ENCODE measurements at places on chromosomes 3 and 15. TPM values are rescaled to one million over a fixed set of nuclear protein-coding genes. Genes with fewer than 3 reads are reported as not detected.

The CFAP92 gene
- total RNA-seq = 0.42 TPM

The DTX3L gene
- 12.8 TPM for total RNA-seq

The GOLGA8J gene
- not detected for total RNA-seq

The ACOX2 gene
- total RNA-seq = 9.3 TPM

The MAP6D1 gene
- total RNA-seq = 0.72 TPM

The NR2E3 gene
- total RNA-seq = 0.37 TPM

The CPEB1 gene
- total RNA-seq = 1.6 TPM

The GANC gene
- total RNA-seq = 12.6 TPM

The IL5RA gene
- total RNA-seq = not detected

The GNAT1 gene
- total RNA-seq = not detected

The SCG3 gene
- not detected for total RNA-seq

The SLC9C1 gene
- total RNA-seq = not detected

The QARS1 gene
- total RNA-seq = 143 TPM

The KBTBD13 gene
- not detected for total RNA-seq

The SEMA3B gene
- 4.9 TPM for total RNA-seq

The DPPA2 gene
- not detected for total RNA-seq

The PEX11A gene
- total RNA-seq = 8.0 TPM

The ECE2 gene
- not detected for total RNA-seq

The FBXO40 gene
- not detected for total RNA-seq

The AGTR1 gene
- total RNA-seq = 0.10 TPM

The PLA1A gene
- total RNA-seq = not detected

The PLSCR5 gene
- not detected for total RNA-seq

The GFM1 gene
- total RNA-seq = 48.7 TPM

The SNX22 gene
- total RNA-seq = 0.09 TPM

The CTDSPL gene
- 3.1 TPM for total RNA-seq

The PRTG gene
- total RNA-seq = 13.4 TPM

The RSRC1 gene
- total RNA-seq = 42.8 TPM

The AMOTL2 gene
- 42.3 TPM for total RNA-seq

The STRA6 gene
- 0.17 TPM for total RNA-seq

The ST8SIA2 gene
- total RNA-seq = 1.9 TPM

The RPL39L gene
- 86.2 TPM for total RNA-seq

The C3orf70 gene
- total RNA-seq = not detected

The ADPRH gene
- 0.06 TPM for total RNA-seq

The BCHE gene
- total RNA-seq = 39.0 TPM

The DNAH12 gene
- total RNA-seq = not detected

The LRRC3B gene
- not detected for total RNA-seq

The ZNF502 gene
- not detected for total RNA-seq

The TGM5 gene
- total RNA-seq = not detected

All from NCI-H460 (cell line).